Stimulated activated naive B cell treated with anti-CD40 and anti-IgM and Interleukin-4, amounts not matched to agents 10 μg/mL and 1 μg/mL and 100 μg/mL, for 72 hours (primary cell): ENCODE measurements at places on chromosomes 1 and 21.
A peak's percentile ranks its signal among the peaks of the same experiment; 100 is the strongest.

DNA sequence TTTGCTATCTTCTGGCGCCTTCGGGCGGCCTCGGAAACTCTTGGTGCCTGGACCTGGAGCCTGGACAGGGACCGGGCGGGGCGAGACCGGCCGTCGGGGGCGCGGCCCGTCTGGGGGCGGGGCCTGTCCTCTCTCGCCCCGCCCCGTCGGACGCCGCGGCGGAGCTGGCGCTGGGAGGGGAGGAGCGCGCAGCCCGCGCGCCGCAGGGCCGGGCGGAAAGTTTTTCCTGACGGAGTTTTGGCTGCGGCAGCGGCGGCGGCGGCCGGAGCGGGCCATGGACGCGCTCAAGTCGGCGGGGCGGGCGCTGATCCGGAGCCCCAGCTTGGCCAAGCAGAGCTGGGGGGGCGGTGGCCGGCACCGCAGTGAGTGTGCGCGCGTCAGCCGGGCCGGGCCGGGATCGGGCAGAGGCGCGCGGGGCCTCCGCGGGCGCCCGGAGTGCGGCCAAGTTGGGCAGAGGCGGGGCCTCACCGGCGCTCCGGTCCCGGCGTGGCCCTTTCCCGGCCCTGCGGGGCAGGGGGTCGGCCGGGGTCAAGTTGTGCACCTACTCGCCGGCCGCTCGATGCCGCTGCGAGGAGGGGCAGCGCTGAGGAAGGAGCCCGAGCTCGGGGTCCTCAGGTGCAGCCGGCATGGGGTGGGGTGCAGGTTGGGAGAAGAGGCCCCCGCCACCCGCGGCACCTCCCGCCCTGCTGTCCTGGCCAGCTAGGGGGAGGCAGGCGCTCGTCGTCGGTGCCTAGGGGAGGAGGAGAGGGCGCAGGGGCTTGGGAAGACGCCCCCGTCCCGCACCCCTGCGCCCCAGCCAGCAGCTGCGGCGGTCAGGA lies at the start of gene LDLRAP1:
LDLRAP1 (plus strand) TSS at position 182 of the 818 bp plus-strand sequence; CDS start at position 275, 93 bp downstream.
- H3K27ac ChIP-seq, result peak within 1 kb of the TSS; percentile 62
- peak; percentile 50 for DNase-seq
- peaks cover 15% of the 10 kb centered on the region for H3K4me1 ChIP-seq
- H3K4me3 ChIP-seq, result peak within 1 kb of the TSS; percentile 79

- peaks cover 4% of the 10 kb centered on the region for H3K27me3 ChIP-seq
- H3K36me3 ChIP-seq, result no peaks in the 10 kb centered on the region
- H3K4me1 ChIP-seq, result no peaks in the 10 kb centered on the region
Measured at GRCh38 chr1:193310564-193310963, 124.2 kb upstream of the B3GALT2 start.

DNA sequence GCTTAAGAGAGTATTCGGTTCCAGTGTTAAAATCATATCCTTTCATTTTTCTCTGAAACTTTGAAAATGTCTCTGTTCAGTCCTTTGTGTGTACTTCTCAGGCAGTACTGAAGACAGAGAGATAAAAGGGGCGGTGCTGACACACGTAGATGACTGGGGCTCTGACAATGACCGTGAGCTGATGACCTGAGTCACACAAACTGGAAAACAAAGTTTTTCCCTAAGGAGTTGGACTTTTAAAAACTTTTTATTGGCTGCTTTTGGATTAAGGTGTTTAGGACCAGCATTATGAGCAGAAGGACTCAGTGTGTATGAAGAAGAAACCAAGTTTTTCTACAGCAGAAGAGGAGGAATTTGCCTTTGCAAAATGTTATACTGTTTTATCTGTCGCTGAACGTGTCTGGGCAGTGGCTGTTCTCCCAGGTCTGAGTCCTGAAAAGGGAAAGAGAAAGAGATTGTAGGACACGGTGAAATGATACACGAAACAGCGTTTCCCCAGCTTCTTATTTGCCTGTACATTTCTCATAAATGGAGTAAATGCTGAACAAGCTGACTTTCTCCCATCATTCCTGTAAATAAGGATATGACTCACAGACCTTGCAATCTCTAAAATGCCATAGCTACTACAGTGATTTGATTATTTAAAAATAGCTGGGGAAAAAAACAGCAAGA lies 51.5 kb downstream of the MAP3K7CL start:
- no peak for DNase-seq
- H3K4me3 ChIP-seq, result no peak overlapping the region
- peaks cover 4% of the 10 kb centered on the region for H3K4me1 ChIP-seq
- H3K27ac ChIP-seq, result no peak overlapping the region
- peaks cover 2% of the 10 kb centered on the region for H3K36me3 ChIP-seq

DNA sequence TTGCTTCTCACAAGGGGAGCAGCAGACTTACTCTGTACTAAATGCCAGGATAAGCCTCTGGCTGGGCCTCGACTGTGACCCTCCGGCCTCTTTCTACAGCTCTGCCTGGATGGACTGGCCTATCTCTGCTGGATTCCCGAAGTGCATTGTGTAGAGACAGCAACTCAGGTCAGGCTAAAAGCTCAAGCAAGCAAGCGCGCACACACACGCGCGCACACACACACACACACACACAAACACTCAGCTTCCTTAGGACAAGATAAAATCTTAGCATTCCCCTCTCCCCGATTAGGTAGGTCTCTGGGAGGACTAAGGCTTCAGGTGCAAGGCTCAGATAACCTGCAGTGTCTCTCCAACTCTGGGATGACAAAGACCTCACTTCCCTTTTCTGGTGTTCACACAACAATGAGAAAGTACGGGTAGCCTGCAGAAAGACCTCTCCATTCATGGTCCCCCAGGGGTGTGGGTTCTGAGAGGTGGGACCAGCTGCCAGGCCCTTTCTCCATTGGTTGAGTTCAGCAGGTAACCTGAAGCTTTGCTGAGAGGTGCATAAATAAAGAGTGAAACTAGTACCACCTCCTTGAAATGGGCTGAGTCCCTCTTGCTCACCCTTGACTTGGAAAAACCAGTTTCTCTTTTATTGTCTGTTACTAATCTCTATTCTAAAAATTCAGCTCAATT lies 155.1 kb upstream of the CAMK1G start:
- no peak overlapping the region for H3K27ac ChIP-seq
- no peaks in the 10 kb centered on the region for H3K36me3 ChIP-seq
- H3K4me3 ChIP-seq, result no peak overlapping the region
- DNase-seq, result no peak
- H3K27me3 ChIP-seq, result peaks cover 14% of the 10 kb centered on the region
- H3K4me1 ChIP-seq, result no peaks in the 10 kb centered on the region

DNA sequence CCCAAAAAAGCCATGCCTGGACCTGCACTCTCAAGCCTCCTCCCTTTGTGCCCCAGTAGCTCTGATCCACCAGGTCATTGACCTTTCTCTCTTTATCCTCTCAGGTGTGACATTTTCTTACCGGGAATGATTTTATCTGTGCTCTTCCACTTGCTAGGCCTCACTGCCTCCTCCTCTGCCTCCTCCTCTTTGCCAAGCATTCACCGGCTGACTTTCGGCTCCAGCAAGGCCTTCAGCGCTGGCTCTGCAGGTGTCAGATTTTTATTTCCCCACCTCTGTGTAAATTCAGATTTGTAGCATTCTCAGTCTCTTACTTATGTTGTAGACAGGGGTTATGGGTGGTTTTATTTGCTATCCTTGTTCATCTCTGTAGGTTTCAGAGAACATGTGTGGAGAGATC lies 91.5 kb downstream of the ST6GALNAC5 start:
- DNase-seq, result no peak
- no peaks in the 10 kb centered on the region for H3K4me1 ChIP-seq
- H3K27me3 ChIP-seq, result peaks cover 4% of the 10 kb centered on the region
- H3K4me3 ChIP-seq, result no peak overlapping the region
- no peak overlapping the region for H3K27ac ChIP-seq
- no peaks in the 10 kb centered on the region for H3K36me3 ChIP-seq

DNA sequence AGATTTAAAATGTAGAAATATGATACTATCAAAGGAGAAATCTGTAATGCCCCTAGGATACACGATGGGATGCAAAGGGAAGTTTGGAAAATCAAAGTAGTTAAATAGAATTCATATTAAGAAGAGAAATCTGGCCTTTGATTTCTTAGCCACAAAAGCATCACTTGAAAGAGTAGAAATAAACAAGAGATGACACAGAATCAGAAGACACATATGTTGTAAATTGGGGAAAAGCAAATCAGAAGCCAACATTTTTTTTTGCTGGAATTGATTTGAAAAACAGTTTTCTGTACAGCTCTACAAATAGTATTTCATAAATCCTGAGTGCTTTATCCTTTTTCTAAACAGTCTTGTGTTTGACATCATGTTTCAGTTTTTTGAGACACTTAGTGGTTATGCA lies 12.4 kb upstream of the TNFSF18 start:
- no peaks in the 10 kb centered on the region for H3K4me1 ChIP-seq
- no peak overlapping the region for H3K4me3 ChIP-seq
- H3K36me3 ChIP-seq, result no peaks in the 10 kb centered on the region
- no peak overlapping the region for H3K27ac ChIP-seq
- DNase-seq, result no peak
- H3K27me3 ChIP-seq, result peaks cover 5% of the 10 kb centered on the region

DNA sequence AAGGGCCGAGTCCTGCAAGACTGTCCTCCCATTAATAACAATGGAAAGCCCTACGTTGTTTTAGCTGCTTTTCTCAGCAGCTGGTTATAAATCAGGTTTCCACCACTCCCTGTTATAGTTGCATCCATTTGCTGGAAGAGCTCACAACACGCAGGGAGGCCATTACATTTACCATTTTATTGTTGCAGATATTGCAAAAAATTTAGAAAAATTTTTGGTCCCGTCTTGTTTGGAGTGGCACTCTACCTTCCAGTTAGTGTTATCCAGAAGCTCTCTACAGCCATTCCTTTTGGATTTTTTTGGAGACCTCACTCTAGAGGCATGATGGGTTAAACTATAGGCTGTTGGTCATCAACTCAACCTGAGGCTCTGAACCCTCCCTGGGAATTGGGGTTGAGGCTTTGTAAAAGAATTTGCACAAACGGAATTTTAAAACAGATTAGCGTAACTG lies 1532.1 kb upstream of the TPTE start:
- no peak overlapping the region for H3K27ac ChIP-seq
- no peak for DNase-seq
- H3K4me1 ChIP-seq, result no peaks in the 10 kb centered on the region
- H3K36me3 ChIP-seq, result no peaks in the 10 kb centered on the region
- peaks cover 33% of the 10 kb centered on the region for H3K27me3 ChIP-seq

GRCh38 chr1:101587741-101588140 lies 350.9 kb downstream of the S1PR1 start:
- peaks cover 17% of the 10 kb centered on the region for H3K27me3 ChIP-seq
- no peak overlapping the region for H3K27ac ChIP-seq
- no peak for DNase-seq
- no peaks in the 10 kb centered on the region for H3K4me1 ChIP-seq
- no peaks in the 10 kb centered on the region for H3K36me3 ChIP-seq

DNA sequence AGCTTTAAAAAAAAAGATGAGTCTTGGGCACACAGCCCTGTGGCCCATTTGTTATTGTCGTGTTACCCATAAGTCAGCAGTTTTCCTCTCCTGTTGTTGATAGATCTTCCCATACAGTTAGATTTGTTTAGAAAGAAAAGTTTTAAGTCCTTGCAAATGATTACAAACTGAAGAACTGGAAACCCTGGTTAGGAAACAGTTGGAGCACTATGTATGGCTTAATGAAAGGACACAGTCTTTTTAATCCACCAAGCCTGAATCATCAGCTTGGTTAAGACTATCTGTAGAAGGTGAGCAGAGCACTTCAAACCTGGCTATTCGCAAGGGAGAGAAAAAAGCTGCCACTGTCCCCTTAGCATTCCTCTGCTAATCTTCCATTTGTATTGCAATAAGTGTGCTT lies 241.0 kb downstream of the DISC1 start:
- H3K27me3 ChIP-seq, result no peaks in the 10 kb centered on the region
- H3K4me1 ChIP-seq, result peaks cover 15% of the 10 kb centered on the region
- no peaks in the 10 kb centered on the region for H3K36me3 ChIP-seq

- peak overlapping the region; percentile 74 for H3K4me3 ChIP-seq
- H3K4me1 ChIP-seq, result peaks cover 28% of the 10 kb centered on the region
- H3K27ac ChIP-seq, result peak overlapping the region; percentile 94
- peaks cover 14% of the 10 kb centered on the region for H3K27me3 ChIP-seq
- H3K36me3 ChIP-seq, result peaks cover 9% of the 10 kb centered on the region
- no peak for DNase-seq
Measured at GRCh38 chr1:1069711-1070676, 4.1 kb downstream of the RNF223 start.

GRCh38 chr1:24803220-24803619 lies 58.0 kb downstream of the CLIC4 start:
- no peak overlapping the region for H3K27ac ChIP-seq
- DNase-seq, result no peak
- H3K27me3 ChIP-seq, result no peaks in the 10 kb centered on the region
- H3K4me3 ChIP-seq, result no peak overlapping the region
- peaks cover 22% of the 10 kb centered on the region for H3K36me3 ChIP-seq

DNA sequence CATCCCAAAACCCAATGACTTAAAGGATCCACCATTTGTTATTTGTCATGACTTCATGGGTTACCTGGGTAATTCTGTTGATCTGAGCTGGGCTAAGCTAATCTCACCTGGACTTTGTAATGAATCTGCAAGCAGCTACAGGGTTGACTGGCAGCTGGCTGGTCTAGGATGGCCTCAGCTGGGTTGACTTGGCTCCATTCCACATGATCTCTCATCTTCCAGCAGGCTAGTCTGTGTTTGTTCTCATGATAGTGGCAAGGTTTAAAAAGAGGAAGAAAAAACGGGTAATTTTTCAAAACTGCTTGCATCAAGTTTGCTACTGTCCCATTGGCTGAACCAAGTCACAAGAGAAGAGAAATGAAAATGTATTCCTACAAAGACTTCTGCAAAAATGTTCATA lies 24.8 kb upstream of the ZMYM4 start:
- peaks cover 5% of the 10 kb centered on the region for H3K4me1 ChIP-seq
- DNase-seq, result no peak
- no peak overlapping the region for H3K4me3 ChIP-seq
- H3K27me3 ChIP-seq, result no peaks in the 10 kb centered on the region

DNA sequence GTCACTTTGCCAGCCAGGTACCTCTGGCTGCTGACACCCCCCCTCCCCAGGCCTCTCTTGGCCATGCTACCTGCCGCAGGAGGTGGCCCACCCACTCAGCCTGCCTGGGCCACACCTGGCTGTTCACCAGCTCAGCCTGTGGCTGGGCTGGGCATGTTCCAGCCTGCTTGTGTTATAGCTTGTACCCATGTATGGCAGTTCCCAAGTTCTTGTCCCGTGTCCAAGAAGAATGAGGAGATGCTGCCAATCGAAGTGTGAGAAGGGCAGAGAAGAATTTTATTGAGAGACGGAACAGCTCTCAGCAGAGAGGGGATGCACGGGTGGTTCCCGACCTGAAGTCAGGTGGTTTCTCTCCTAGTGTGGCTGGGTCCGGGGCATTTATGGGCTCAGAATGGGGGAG lies 3.9 kb upstream of the MMEL1 start:
- no peak overlapping the region for H3K27ac ChIP-seq
- H3K4me3 ChIP-seq, result no peak overlapping the region
- no peak for DNase-seq
- H3K36me3 ChIP-seq, result peaks cover 7% of the 10 kb centered on the region
- H3K27me3 ChIP-seq, result peaks cover 18% of the 10 kb centered on the region
